Activated T-helper 9 cell treated with anti-CD3 and anti-CD28 coated beads, Interleukin-2, amount 50 U/mL, for 16 hours (primary cell): ENCODE measurements at places on chromosomes 6 and 20.

- DNase-seq = no peak
These were observed 1.0 kb upstream of the APMAP start for GRCh38 chr20:24993337-24994185.

DNA sequence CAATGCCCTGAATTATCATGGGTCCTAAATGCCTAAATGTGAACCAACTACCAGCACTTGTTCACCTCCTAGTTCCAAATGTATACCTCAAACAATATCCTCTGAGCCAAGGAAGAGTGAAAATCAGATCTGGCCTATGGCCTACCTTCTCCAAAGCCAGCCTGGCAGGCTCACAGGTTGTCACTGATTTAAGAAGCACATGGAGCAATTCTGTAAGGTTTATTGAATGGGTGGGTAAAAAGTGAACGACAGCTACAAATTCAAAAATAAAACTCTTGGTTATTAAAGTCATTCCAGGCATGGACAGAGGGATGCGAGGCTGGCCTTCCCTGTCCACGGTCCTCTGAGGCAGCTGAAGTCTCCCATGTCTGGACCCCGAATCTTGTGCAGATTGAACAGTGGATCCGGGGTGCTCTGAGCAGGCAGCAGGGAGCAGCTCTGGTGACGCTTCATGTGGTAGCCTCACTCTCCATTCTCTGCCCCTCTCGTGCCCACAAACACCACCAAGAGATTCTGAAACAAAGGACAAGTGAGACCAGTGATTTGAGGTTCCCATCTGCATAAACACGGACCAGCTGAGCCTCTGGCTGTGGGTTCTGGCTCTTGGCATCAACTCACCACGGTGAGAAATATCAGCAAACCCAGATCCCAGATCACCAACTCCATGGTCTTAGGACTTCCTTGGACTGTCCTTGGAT is 14.6 kb downstream of the SNHG17 start:
- no peak for DNase-seq

DNA sequence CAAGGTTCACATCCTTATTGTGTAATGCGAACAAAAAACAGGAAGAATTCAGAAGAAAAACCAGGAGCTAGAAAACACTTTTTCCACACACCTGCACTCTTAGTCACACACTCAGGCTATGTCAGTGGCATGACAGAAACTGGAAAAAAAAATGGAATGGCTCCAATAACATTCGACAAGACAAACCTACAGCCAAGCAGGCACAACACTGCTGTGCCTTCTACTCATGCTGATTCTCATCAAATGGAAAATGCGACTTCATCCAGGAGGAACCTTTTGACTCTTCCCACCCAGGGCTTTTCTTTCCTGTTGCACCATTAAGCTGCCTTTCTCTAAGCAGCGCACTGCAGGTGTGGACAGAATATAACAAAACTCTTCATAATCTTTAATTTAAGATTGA is 163.2 kb upstream of the BTBD3 start:
- no peak for DNase-seq

DNA sequence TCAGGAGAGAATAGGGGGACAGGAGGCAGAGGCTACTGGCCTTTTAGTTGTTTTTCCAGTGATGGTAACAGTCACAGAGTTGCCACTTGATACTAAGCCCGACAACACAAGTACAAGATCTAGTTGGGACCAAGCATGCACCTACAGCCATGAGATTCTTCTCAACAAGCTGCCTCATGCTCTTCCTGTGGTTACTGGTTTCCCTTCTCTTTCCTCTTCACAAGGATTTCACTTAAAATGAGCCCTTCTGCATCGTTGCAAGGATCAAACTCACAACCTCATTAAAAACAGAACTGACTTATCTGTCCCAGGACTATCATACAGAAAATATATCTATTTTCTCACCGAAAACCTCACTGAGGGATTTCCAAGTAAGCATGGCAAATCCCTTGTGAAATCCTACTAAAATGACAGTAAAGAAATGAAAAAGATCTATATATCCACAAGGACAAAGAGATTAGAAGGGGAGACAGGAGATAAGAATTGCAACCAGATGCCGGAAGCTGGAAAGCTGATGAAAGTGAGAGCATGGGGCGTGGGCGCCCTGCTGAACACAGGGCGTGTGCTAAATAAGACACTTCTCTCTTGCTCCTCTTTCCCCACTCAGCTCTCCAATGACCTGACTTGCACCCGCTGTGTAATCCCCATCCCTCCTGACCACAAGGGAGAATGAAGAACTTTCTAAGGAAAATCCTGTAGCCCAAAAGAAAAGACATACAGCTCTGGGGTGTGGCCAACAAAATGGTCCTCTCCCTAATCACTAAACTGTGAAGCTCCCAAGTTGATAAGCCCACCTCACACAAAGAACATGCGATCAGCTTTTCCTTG is 13.4 kb downstream of the MTFR2 start:
- no peak for DNase-seq
